Endothelial cell of coronary artery (primary cell): ENCODE measurements at places on chromosomes 2 and 18. TPM values are rescaled to one million over a fixed set of nuclear protein-coding genes. Genes with fewer than 3 reads are reported as not detected.

SRD5A2 gene
- not detected in 2 replicates for total RNA-seq

STPG4 gene
- 0.09 TPM in 2 replicates for total RNA-seq

ITSN2 gene
- 34.9 and 40.7 TPM in 2 replicates for total RNA-seq

CHRND gene
- not detected in 2 replicates for total RNA-seq

ALPI gene
- total RNA-seq = not detected in 2 replicates

DPYSL5 gene
- total RNA-seq = not detected in 2 replicates

AMER3 gene
- total RNA-seq = not detected in 2 replicates

SP5 gene
- total RNA-seq = not detected in 2 replicates

CDH2 gene
- 60.9 and 137 TPM in 2 replicates for total RNA-seq

ALPG gene
- not detected in 2 replicates for total RNA-seq

IL36A gene
- 0.09 TPM in 1 of 2 replicates, not detected in the other for total RNA-seq

EMILIN1 gene
- 0.90 and 11.1 TPM in 2 replicates for total RNA-seq

SKA1 gene
- 5.2 and 15.0 TPM in 2 replicates for total RNA-seq

PMAIP1 gene
- total RNA-seq = 10.4 and 14.7 TPM in 2 replicates
